Stimulated activated CD4-positive, alpha-beta T cell treated with anti-CD3 and anti-CD28 coated beads, Interleukin-4, amount 100 ng/mL, for 4 hours (primary cell): ENCODE measurements at places on chromosomes 4 and X.
A peak's percentile ranks its signal among the peaks of the same experiment; 100 is the strongest.

DNA sequence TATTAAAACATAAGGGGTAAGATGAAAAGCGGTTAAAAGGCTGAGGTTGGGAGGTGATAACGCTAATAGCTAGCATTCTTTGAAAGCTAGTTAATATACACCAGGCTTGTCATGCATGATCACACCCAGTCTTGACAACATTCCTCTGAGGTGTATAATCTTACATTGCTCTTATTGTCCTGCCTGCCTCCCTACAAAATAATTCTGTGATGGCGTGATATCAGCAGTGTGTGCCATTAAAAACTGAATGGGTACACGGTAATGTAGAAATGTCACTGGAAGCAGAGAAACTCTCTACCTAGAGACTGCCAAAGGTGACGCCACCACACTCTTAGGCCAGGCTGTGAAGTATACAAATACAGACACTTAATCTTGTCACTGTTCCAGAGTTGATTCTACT, 68.1 kb downstream of the DIAPH2 start:
- DNase-seq, result no peak

DNA sequence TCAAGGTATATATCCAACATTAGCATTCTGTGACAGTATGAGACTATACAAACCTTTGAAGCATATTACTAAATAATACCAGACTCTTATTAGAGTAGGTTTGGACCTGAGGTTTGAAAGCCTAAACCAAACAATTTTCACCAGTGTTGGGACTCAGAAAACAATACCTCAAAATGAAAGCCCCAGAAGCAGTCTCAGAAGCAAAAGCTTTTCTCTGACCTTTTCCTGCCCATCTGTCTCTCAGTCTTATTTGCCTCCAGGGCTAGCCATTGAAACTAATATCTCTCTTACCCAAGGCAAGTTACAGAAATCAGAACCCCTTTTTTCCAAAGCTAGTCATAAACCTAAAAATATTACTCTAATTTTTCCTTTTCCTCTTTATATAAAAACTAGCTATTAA, 163.3 kb downstream of the PTCHD1 start:
- no peak for DNase-seq

- DNase-seq, result no peak
Observed at GRCh38 chrX:46820391-46821100, 16.3 kb upstream of the RP2 start.

DNA sequence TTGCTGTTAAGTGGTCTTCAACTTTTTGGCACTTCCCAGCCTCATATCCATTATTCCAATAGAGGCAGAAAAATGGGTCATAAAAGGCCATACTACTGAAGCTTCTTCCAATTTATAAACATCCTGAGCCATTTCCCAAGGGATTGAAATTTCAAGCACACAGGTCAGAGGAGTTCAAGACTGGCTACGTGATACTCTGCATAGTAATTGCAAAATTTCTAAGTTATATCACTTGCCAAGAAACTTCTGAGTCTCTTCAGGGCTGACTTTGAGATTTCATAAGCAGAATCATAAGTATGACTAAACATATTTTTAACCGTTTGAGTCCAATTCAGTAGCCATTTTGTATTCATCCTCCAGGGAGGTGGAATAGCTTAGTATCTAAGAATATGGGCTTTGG, 75.6 kb upstream of the RXFP1 start:
- DNase-seq, result no peak

- DNase-seq, result peak; percentile 25
Observed at GRCh38 chrX:121308276-121308805, 260.9 kb downstream of the GLUD2 start.

- no peak for DNase-seq
Observed at GRCh38 chr4:99633772-99634171, 23.9 kb downstream of the C4orf54 start.
